MM.1S (cell line): ENCODE measurements at places on chromosomes 12 and 14.

- DNase-seq: peak; percentile 15
Measured at GRCh38 chr14:72892879-72893635, 844 bp downstream of the DPF3 start.

DNA sequence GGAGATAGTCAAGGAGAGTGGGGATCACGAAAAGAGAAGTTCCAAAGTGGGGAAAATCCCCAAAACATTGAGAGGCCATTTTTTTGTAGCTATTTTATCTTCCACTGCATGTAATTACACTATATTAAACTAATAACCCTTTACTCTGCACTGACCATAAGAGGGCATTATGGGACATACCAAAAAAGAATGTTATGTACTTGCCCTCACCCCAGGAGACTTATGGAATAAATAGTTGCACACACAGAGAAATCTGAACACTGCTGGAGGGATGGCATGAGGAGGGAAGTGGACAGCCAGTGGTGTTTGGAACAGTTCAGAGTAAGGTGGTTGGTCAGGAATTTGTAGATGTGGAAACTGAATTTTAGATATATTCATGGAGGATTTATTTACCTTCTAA lies 422.9 kb downstream of the SNAPC1 start:
- no peak for DNase-seq

GRCh38 chr12:56941299-56942017 lies 7.2 kb upstream of the SDR9C7 start:
- no peak for DNase-seq

GRCh38 chr14:75119056-75119455 lies 7.8 kb downstream of the NEK9 start:
- DNase-seq: no peak

DNA sequence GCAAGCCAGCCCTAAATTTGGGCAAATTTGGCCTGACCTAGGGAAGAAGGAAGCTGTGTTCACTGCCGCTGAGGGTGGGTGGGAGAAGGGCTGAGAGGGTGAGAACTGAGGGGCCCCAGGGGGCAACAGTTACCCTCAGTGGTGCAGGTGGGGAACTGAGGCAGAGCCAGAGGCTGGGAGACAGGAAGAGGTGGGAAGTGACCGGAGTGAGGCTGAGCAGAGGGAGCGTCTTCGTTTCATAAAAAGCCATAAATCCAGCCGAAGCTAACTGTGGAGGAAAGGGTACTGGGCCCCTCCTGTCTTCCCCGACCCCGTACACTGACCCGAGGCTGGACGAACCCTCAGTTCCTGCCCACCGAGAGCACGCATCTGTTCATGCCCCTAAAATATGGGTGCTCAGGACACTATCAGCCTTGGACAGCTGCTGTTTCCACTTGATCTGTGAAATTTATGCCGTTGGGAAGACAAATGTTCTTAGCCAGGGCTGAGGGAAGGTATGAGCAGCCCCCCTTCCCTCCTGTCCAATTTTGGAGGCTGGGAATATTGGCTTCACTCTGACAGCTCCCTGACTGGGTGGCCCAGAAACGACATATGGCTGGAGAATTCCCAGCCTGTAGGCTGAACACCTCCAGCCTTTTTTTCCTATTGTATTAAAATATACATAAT lies 116.5 kb downstream of the KIF26A start:
- DNase-seq: no peak

DNA sequence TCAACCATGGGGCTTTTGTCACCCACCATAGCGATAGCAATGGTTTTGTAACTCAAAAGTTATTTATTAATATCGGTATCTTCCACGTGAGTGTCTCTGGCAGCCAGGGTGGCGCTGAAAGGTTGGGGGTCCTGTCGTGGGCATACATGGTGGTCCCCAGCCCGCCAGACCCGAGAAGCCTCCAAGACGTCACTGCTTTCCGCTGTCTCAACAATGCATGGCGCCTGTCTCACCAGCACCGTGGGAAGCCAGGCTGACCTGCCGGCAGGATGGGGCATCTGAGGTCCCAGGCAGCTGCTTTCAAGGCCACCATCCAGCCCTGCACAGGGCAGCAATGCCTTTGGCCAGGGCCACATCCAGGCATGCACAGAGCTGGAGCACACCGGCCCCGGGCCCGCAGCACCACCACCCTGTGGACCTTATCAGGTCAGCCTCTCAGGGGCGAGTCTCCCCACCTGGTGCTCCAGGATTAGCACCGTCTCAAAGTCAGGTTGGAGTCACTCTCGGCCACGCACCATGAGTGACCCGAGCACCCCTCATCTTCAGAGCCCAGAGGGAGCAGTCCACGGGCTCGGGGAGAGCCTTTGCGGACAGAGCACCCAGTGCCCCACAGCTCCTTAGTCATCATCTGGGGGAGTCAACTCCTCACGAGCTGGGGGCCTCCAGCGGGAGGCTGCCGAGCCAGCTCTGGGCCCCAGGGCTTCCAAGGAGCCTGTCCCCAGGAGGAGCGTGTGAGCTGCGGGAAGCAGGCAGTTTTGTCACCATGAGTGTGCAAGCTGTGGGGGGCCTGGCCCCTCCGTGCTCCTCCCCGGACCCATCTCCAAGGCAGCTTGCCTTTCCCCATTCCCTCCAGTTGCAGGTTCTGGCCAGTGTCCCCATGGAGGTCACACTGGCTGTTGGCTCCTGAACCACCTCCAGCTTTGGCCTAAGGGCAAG lies 14.6 kb upstream of the C14orf180 start:
- DNase-seq: no peak

DNA sequence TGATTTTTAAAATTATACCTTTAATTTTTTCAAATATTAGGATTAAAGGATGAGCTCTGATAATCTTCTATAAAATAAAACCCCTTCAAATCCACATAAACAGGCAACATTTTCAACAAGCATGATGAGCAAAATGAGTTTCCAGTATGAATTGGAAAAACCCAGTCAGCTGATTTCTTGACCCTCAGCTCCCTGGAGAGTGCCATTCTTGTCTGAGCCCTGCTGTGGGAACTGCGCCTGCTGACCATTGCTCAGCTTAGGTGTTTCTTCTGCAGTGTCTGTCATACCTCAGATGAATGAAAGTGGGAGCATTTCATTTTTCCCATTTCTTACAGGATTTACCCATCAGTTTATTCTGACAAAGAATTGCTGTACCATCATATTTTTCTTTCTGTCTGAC lies 27.6 kb downstream of the MAPKAPK5 start:
- no peak for DNase-seq

DNA sequence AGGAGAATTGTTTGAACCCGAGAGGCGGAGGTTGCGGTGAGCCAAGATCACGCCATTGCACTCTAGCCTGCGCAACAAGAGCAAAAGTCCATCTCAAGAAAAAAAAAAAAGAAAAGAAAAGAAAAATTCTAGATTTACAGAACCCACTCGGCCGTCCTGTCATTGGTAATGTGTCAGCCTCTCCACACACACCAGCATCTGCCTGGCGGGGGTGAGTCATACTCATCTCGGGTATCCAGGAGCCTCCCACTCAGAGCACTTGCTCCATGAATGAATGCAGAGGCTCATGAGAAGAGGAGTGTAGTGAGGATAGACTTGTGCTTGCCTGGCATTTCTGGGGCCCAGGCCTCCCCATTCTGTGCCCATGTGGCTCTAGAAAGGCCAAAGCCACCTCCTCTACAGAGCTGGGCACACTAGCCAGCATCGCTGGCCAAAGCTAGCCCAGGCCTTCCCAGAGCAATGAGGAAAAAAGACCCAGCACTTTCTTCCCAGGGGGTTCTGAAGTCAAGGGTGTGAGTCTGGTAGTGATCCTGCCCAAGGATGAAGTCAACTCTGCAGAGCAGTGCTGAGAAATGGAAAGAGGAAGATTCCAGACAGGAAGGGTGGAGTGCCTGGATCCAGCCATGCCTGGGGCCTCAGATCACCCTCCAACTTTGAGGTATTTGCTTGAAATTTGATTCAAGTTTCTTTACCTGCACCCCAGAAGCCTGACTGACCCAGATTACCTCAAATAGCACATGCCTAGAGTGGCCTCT lies 31.2 kb upstream of the KLC1 start:
- no peak for DNase-seq

DNA sequence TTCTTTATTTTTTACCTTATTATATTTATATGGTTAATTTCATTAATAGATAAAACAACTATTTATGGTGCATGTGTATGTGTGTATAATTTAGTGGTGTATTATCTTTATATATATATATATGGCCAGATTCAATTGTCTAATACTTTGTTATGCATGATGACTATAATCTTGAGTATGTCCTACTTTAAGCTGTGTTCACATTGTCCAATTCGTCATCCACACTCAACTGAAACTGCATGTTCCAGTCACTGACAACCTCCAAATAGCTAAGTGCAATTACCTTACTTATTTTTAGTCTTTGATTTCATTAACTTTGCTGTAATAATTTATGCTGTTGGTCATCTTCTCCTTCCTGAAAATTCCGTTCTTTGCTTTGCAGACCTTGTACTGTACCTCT lies 306.5 kb upstream of the TMTC1 start:
- DNase-seq: no peak

DNA sequence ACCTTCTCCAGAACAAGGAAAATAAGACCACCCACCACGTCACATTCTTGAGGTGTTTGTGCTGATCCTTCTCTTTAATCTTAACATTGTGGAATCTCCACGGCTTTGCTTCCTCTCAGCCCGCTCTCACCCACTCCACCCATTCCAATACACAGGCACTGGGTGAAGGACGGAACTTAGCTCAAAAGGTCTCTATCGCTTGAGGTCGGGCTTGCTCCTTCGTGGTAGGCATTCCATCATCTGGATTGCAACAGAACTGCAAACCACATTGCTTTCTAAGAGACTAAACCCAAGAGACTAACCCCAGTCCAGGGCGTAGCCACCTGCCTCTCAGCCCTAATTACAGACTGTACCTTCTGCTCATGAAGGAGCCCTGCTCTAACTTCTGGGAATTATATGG lies 24.0 kb upstream of the MDM2 start:
- no peak for DNase-seq

DNA sequence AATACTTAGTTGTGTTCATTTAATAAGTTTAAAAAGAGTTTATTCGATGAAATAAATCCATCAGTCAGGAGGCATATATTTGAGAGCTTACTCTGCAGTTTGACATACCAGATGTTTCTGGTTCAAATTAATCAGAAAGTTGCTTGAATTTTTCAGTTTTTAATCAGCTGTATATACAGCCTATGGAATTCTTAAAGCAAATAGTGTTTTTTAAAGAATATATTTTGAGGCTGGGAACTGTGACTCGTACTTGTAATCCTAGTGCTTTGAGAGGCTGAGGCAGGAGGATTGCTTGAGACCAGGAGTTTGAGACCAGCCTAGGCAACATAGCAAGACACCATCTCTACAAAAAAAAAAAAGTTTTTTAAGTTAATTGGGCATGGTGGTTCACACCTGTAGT lies 112.1 kb downstream of the MON2 start:
- no peak for DNase-seq

- DNase-seq: no peak
Measured at GRCh38 chr12:211639-212414, 2.1 kb downstream of the SLC6A12 start.

DNA sequence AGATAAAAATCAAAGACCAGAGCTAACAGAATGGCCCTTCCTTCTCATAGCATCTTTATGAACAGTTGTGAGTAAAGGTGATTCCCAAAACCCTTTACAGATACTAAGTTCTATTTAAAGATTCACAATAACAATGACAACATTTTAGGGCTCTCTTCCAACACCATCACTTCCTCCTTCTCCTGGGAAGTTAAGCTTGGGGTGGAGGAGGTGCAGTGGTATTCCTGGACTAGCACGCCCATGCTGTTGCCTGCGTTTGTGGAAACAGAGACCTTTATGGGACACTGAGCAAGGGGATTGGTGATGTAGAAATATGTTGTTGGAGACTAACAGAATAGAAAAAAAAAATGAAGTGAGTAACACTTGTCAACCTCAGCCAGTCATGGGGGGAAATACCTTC lies 22.5 kb downstream of the SYNE2 start:
- no peak for DNase-seq

GRCh38 chr12:52846356-52846970 lies 2.3 kb downstream of the KRT78 start:
- DNase-seq: no peak

GRCh38 chr12:51326698-51327439 lies 2.9 kb upstream of the BIN2 start:
- DNase-seq: peak; percentile 81

- DNase-seq: no peak
Measured at GRCh38 chr12:18794000-18794399, 56.1 kb downstream of the CAPZA3 start.

- no peak for DNase-seq
Measured at GRCh38 chr14:61581955-61582615, 113.2 kb upstream of the HIF1A start.

DNA sequence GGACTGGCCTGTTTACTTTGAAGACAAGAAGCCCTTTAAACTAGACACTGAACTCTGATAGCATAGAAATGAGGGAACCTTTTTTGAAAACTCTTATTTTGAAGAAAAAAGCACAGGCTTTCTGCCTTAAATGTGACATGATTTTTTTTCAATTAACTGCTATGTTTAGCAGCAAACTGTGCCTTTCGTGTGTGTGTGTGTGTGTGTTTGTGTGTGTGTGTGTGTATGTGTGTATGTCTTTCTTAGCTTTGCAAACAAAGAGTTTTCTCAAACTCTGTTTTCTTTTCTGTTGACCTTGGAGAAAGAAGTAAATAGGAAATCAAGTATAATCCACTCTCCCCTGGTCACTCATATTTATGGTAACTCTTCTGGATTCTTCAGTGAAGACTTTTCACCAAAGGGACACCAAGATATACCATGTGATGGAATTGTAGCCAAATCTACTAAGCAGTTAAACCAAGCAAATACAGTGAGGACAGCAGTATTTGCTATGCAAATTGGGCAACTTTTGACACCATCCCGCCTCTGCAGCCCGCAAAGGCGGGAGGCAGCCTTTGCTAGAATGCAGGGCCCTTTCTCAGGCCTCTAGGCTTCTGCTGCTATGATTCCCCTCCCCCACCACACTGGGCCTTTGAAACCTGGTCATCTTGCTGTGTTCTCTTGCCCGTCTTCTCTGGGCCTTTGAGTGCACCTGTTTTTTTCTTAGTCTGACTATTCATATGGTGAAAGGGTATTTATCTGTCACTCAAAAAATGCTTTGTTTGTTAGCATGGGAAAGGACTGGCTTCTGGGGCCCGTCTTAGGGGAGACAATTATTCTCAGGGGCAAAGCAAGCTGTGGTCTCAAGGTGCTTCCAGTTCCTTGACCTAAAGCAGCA lies 107.9 kb downstream of the MYRFL start:
- no peak for DNase-seq

DNA sequence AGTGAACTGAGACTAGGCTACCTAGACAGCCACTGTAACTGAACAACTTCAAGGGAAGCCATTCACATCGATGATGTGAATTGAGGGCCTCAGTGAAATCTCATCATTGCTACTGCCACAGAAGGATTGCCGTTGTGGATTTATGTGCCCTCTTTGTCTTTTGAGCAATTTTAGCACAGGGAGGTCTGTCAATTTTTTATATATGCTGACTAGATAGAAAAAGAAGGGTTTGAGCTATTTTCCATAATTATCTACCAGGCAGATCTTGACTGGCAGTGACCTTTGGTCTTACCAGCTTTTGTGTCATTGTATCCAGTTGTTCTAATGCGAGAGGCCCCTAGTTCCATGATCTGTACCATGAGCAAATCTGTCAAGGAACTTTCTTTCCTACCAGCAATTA lies 179.4 kb downstream of the ERC1 start:
- DNase-seq: no peak

GRCh38 chr12:28017126-28017872 lies 44.8 kb upstream of the PTHLH start:
- no peak for DNase-seq
